ENCODE measurements at places on chromosomes 11 and 22.

GRCh38 chr22:24424001-24424900, 3.1 kb upstream of the ADORA2A start:
- DNase-seq = no peak

GRCh38 chr11:11770296-11770695, 71.5 kb upstream of the USP47 start:
- DNase-seq = no peak

DNA sequence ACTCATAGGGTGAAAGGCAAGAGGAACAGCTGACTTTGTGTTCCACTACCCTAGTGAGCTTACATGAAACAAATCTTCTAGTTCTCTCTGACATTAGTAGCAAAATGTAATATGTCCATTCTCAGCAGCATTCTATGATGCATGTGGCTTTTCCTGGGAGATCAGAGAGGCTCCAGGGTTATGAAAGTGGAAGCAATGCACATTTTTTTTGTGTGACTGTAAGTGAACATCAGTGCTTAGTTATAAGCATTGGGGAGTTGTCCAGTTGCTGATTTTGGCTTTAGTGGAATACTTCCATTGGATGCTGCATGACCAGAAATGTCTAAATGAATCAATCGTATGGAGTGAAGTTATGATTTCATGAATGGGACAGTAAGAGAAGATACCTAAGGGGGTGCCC, 255.9 kb downstream of the FAT3 start:
- DNase-seq = no peak

- no peak for DNase-seq
These were observed 65.9 kb downstream of the SNX19 start for GRCh38 chr11:130850185-130850944.

- DNase-seq = no peak
These were observed 19.2 kb upstream of the TALDO1 start for GRCh38 chr11:727859-728748.

DNA sequence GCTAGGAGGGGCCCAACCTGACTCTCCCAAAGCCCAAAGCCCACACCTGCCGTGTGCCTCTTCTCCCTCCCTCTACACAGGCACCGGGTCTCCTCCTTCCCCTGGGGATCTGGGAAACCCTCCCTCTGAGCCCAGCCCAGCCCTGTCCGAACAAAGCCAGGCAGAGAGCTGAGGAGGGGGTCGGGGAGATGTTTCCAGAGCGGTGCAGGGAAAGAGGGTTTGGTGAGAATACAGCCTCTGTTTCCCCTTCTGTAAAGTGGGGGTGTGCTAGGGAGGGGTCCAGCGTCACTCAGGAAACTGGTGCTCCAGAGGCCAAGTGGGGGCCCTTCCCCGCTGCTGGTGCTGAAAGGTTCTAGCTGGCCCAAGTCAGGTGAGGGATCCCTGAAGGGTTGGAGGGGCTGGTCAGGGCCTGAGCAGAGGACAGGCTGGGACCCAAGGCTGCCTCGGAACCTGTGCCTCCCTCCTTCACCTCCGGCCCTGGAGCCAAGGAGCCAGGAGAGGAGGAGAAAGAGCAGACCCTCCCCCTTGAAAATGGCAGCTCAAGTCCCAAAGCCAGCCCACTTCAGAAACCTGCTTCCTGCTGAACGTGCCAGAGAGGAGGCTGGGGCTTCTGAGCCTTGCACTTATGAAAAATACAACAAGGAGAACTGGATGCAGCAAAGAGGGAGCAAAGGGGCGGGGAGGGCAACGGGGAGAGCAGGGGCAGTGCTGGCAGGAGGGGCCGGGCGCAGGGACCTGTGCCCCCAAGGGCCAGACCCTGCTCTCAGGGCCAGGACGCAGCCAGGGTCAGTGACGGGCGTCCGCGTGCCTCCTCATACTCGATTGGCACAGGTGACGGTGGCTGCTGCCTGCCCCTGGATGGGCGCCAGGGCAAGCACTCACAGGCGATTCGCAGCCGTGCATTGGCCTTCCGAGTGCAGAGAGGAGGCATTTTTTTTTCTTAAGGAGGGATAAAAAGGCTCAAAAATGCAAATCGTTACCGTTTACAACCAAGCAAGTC, 43.2 kb downstream of the MACROD1 start:
- no peak for DNase-seq

DNA sequence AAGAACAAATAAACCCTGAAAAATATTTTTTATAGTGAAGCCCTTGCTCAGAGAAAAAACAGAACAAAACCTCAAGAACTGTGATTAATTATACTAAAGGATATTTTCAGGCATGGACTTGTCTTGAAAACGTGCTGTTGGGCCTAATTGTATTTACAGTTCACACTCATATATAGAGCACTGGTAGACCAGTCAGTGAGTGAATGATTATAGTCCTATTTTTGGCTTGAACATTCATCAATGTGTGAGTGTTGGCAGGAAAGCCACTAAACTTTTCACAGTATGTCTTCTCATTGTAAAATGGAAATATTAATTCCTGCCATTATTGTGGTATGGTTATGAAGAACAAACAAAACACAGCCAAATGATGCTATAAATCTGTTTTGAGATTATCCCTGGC, 462.8 kb downstream of the KCNA4 start:
- no peak for DNase-seq

- DNase-seq = peak; percentile 34
These were observed 54.7 kb downstream of the NF2 start for GRCh38 chr22:29658176-29658575.

DNA sequence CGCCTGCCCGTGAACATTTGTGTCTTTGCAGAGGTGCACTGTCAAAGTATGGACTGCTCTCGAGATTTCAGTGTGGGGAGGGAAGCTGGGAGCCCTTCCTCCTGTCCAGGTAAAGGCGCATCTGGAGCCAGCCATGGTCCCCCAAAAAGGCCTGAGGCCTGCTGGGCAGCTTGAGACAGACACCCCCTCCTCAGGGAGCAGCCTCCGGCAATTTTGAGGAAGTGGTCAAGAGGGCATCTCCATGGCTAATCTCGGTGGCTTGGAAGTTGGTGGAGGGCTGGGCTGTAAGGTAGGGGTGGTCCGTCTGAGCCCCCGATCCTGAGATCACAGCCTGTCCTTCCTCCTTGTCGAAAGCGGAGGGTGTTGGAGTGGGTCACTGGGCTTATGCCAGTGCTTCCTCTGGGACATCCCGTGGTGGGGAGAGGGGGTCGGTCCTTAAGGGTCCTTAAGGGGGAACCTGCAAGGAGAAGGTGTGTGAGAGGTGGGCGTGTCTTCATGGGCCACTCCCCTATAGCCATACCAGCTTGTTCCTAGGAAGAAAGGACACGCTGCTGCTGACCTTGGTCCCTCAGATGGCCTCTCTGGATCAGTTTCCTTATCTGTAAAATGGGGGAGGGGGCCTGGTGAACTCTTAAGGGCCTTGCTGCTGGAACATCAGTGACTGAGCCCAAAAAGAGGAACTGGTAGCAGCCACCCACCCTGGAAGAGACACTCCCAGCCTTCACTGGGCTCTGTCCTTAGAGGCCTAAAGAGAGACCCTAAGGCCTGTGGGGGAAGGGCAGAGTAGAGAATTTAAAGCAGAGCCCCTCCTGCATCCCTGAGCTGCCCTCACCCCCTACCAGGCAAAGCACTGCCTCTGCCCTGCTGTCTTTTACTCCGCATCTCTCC, 2.6 kb downstream of the KCNC1 start:
- DNase-seq = no peak

GRCh38 chr11:45527898-45528297, 137.5 kb downstream of the CHST1 start:
- DNase-seq = peak; percentile 51

GRCh38 chr11:63770763-63771162, 2.2 kb upstream of the ZFTA start:
- no peak for DNase-seq

- no peak for DNase-seq
These were observed 144.6 kb downstream of the KIF18A start for GRCh38 chr11:27963370-27963769.

GRCh38 chr11:27459191-27459590, 13.4 kb downstream of the LGR4 start:
- no peak for DNase-seq

GRCh38 chr11:102456381-102456780, 3.8 kb upstream of the TMEM123 start:
- DNase-seq = no peak

DNA sequence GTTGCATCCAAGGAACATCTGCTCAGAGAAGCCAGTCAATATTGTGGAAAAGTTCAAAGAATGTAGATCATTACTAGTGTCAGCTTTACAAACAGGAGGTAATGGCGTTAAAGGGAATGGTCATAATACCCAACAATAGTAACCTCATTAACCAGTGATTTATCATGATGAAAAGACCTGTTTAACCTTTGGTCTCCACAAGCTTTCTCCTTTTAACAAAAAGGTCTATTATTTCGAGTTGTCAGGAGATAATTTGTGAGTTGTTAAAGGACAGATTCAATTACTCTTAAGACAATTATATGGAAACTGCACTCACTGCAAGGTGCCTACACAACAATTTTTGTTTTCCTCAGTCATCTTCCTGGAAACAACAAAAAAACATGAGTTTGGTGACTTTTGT, 73.8 kb upstream of the HTATIP2 start:
- no peak for DNase-seq

- DNase-seq = no peak
These were observed 12.6 kb downstream of the MMP10 start for GRCh38 chr11:102767800-102768199.

GRCh38 chr22:37263966-37264887, 18.1 kb upstream of the CYTH4 start:
- DNase-seq = no peak

DNA sequence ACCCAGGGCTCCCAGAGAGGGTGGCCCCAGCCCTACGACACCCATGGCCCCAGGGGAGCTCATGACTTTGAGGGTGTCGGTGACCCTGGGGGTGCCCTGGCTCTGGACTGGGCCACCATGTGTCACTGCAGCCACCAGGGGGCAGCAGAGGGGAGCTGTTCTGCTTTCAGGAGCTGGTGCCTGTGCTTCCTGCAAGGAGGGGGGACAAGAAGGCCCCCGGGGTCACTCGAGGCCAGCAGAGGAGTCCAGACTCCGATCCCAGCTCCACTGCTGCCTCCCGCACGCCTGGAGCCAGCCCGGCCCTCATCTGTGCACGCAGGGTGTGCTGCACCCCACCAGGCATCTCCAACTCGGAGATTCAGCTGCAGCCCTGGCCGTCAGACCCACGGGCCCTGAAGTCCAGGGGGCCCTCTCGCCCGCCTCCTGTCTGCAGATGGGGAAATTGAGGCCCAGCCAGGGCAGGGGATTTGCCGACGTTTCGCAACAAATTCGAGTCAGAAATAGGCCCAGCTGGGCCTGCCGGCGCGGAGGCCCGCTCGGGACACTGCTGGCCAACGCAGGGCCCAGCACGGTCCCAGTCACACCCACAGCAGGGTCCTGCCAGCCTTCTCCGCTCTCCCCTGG, 29.5 kb upstream of the WNT7B start:
- DNase-seq = peak; percentile 70

GRCh38 chr11:73236854-73237253, 18.8 kb downstream of the P2RY2 start:
- DNase-seq = peak; percentile 62

- no peak for DNase-seq
These were observed 8.7 kb downstream of the MED19 start for GRCh38 chr11:57703341-57703740.

DNA sequence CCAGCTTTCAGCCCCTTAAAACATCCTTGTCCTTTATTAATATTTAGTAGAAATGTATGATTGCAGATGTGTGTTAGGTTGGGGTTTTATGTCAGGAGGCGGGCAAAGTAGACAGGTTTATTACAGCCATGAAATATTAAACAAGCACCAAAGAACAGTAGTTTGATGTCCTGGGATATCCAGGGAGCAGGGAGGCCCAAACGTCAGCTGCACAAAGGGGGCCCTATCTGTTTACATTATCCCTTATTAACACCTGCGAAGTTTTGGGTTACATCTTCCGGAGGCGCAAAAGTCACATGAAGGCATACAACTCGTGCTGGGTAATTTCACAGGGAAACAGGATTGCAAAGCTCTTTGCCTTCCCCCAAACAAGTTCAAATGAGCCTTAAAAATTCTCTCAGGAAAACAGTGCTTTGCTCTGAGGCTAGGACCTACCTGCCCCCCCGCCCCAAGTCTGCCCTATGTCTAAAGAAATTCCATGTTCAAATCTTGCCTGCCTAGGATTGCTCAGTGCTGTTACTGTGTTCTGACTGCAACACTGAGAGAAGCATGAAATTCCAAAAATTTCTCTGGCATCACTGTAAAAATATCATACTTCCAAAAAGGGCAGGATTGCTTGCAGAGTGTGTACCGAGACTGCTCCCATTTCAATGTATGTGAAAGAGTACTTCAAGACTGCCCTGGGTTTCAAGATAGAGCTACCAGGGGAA, 8.9 kb downstream of the MN1 start:
- no peak for DNase-seq

GRCh38 chr11:115267238-115267781, 236.9 kb downstream of the CADM1 start:
- no peak for DNase-seq

Measured in GDM1 (cell line).